Stimulated activated CD4-positive, alpha-beta T cell treated with anti-CD3 and anti-CD28 coated beads, Interleukin-4, amount 100 ng/mL, for 24 hours (primary cell): ENCODE measurements at places on chromosomes 4 and X.

DNA sequence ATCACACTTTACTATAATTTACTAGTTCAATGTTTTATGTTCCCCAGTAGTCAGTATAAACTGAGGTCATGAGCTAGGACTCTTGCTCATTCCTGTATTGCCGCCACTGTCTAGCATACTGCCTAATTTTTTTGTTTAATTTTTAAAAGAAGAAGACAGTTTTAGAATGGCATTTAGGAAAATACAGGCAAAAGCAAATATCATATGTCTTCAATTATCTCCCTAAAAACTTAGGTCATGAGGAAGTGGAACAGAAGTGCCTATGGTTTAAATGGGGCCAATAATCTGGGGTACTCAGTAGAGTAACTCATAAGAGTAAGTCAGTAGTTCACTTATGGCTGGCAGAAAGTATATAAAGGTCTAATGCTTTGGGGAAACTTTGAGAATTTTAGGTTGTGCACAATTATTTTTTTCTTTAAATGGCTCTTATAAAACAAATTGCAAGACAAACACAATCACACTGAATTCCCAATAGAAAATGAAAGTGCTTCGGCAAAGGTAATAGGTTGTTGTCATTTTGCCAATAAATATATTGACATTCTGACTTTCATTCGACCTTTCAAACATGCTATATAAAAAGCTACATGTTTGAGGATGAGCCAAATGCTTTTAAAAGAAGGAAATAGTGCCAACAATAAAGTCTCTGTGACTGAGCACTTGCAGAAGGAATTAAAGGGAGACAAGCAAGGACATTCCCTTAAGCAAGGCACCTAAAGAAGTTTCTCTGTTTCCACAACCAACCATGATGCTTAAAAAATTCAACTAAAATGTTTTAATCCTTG lies 390.1 kb downstream of the PDGFC start:
- no peak for DNase-seq

GRCh38 chr4:155510771-155511170 lies 134.0 kb upstream of the MAP9 start:
- DNase-seq = no peak

GRCh38 chrX:9737363-9737762 lies 28.3 kb downstream of the GPR143 start:
- no peak for DNase-seq

DNA sequence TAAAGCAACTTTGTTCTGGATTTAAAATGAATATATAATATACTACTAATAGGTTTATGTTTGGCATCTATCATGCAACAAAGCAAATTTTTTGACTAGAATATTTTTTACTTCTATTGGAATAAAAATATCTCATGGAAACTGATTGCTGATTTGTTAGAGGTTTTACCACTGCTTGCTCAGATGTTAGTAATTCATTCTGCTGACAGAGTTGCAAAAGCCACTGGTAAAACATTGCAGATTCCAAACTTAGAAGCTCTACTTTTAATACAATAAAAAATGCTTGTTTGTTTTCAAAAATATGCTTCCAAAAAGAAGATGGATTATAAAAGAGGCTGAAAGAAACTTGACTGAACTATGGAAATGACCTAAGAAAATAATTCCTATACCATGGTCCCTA lies 795.2 kb downstream of the PCDH18 start:
- DNase-seq = no peak

- DNase-seq = no peak
Observed at GRCh38 chrX:43693602-43694406, 37.7 kb downstream of the MAOA start.

DNA sequence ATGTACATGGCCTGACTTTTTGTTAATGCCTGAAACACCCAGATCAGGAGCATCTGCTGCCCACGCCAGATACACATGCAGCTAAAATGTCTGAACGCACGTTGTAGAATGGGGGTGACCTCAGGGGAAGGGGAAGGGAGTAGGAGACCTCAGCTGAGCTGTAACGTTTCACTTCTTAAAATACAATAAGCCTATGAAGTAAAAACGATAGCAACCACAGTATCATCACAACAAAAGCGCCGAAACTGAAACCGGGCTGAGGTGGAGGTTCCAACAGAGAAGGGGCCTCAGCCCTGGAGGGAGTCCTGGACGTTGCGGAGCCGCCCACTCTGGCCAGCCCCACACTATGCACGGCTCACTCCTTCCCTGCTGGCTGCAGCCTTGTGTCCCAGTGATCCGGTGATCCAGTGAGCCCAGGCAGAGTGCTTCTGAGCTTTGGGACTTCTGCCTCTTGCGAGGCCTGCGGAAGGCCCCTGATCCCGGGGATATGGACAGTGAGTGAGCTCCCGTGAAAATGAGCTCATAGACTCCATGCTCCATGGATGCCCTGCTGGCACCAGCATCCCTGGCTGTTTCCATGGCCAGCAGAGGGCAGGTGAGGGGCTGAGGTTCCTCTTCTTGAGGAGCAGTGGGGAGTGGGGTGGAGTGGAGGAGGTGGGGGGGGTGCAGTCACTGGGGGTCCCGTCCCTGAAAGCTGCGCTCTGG lies 52.0 kb downstream of the HMX1 start:
- DNase-seq = no peak

- DNase-seq = no peak
Observed at GRCh38 chrX:96403446-96403845, 281.2 kb upstream of the DIAPH2 start.

DNA sequence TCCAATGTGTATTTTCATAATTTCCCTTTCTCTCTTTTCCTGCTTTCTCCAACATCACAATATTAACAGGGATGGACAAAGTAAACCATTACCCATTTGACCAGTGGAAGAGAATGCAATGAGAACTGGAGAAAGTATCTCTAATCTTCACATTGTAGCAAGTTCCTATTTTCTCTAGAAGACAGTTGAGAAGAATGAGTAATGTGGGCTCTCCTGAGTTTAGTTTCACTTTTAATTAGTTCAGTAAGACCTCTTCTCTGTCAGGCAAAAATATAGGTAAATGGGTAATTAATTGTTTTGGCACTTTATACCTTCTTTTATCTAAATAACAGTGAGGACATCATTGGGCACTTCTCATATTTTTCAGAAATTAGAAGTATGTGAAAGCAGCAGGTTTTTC lies 602.0 kb downstream of the GLUD2 start:
- no peak for DNase-seq

- DNase-seq = no peak
Observed at GRCh38 chrX:14832151-14832550, 40.7 kb downstream of the FANCB start.
